ENCODE measurements at places on chromosomes 13 and 19.
A peak's percentile ranks its signal among the peaks of the same experiment; 100 is the strongest.

DNA sequence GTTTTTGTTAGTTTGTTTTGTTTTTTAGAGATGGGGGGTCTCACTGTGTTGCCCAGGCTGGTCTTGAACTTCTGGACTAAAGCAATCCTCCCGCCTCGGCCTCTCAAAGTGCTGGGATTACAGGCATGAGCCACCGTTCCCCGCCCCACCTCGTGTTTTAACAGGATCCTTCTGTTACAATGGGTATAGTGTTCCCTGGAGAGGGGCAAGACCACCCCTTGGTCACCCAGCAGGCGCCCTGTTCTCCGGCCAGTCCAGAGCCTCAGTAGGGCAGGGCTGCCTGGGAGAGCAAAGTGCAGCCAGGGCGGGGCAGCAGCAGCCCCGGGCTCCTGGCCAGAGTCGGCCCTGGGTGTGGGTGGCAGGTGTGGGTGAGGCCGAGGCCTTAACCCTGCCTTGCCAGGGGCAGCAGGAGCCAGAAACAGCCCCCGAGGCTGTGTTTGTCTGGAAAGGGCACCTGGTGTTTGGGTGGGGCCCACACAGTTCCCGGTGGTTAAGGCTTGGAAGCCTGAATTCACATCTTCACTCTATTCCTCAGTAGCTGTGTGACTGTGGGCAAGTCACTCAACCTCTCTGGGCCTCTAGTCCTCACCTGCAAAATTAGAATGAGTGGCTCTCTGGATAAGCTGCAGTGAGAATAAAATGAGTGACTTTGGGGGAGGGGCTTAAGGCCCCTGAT is 7.2 kb downstream of the VASP start:
- DNase-seq, result no peak

DNA sequence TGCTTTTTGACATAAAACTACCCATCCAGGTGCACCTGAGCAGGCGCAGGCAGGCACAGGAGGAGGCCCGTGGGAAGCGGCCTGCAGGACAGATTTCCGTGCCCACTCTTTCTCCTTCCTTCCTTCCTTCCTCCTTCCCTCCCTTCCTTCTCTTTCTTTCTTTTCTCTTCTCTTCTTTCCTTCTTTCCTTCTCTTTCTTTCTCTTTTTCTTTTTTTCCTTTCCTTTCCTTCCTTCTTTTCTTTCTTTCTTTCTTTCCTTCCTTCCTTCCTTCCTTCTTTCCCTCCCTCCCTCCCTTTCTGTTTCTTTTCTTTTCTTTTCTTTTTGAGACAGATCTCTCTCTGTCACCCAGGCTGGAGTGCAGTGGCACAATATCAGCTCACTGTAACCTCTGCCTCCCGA is 21.2 kb upstream of the TMEM255B start:
- no peak for DNase-seq

- DNase-seq, result no peak
Measured at GRCh38 chr19:45179072-45179891, 698 bp downstream of the BLOC1S3 start.

DNA sequence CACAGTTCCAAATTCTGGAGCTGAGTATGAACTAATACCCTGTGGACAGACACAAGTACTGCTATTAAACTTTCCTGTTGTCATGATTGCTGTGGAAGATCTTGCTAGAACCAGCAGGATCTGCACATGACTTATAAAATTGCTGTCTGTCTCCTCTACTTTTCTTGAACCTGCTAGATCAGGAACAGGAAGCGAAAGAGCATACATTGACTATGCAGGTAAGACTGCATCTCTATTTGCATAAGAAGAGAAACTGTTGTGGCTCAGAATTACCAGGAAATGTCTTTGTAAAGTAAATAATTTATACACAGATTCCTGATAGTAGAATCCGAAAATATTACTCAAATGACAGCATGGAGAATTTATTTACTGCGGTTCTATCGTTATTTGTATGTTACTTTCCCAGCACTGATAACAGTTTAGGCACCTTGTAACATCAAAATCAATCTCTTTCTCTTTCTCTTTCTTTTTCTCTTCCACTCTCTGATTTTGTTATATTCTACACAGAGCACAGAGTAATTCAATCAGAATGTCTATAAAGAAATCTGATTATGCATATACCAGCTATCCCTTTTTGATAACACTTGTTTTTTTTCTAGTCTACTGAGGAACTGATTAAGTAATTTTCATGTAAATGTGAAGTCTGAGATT is 226.5 kb downstream of the MYO16 start:
- no peak for DNase-seq

- no peak for DNase-seq
Measured at GRCh38 chr13:98856983-98857382, 104.5 kb upstream of the SLC15A1 start.

GRCh38 chr19:8174706-8175105 is 25.3 kb upstream of the FBN3 start:
- no peak for DNase-seq

DNA sequence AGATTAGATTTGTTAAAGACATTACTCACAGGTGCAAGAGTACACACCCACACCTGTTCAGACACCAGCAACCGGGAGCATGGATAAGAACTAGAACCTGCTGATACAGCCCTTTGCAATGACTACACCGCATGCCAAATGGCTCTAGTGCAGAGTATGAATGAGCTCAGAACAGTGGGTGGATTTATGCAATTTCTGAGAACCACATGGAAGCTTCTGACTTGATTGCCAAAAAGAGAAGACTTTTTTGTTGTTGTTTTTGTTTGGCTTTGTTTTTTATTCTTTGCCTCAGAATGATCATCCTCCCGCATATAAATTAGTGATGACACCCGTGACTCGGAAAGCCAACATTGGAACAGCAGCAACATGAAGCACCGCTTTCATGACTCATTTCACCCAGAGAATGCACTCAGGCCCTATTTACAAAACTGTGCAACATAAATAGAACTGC is 77.4 kb upstream of the LRCH1 start:
- no peak for DNase-seq

DNA sequence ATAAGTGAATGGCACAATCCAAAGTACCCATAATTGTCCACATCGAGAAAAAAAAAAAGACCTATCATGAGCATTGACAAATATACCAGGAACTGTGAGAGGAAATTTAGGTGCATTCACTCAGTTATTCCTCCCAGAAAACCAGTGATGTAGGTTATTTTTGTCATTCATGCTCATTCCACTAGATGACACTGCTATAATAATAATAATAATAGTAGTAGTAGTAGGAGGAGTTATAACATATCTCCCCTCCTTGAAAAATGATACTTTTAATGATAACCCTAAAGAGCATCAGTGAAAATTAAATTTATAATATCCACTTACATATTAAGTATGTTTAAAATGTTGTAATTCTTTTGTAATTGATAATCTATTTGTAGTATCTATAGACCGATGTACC is 463.9 kb upstream of the MIR17HG start:
- DNase-seq, result no peak

- no peak for DNase-seq
Measured at GRCh38 chr19:39355253-39355652, 13.0 kb downstream of the SAMD4B start.

- no peak for DNase-seq
Measured at GRCh38 chr13:108375772-108376171, 106.3 kb downstream of the TNFSF13B start.

- no peak for DNase-seq
Measured at GRCh38 chr13:97212601-97213040, 9.5 kb upstream of the MBNL2 start.

DNA sequence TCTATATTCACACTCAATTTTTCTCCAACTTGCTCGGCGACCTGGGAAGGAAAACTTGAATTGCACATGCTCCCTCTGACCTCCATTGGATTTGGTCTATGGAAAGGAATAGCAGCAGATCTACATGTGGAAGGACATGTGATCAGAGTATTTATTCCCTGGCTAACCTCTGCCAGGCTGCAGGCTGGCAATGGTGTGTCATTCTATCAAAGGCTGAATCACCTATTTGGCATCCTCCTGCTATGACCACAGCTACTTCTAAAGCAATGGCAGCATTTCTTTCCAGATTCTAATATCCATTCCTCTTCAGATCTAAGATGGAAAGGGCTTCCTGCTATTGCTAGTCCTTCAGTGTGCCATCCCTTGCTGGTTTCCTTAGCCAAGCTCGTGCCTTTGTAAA is 144.3 kb upstream of the FREM2 start:
- DNase-seq, result no peak

- DNase-seq, result no peak
Measured at GRCh38 chr19:37966211-37966661, 59.2 kb downstream of the SIPA1L3 start.

DNA sequence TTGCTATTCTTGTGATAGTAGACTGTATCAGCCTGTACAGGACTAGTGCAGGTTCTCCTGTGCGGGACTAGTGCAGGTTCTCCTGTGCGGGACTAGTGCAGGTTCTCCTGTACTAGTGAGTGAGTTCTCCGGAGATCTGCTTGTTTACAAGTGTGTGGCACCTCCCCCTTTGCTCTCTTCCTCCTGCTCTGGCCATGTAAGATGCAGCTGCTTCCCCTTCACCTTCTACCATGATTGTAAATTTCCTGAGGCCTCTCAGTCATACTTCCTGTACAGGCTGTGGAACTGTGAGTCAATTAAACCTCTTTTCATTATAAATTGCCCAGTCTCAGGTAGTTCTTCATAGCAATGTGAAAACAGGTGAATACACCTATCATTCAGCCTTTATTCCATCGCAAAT is 289.6 kb downstream of the TEX29 start:
- DNase-seq, result no peak

- peak; percentile 29 for DNase-seq
Measured at GRCh38 chr19:31356587-31357314, 7.5 kb upstream of the TSHZ3 start.

GRCh38 chr13:41034881-41035280 is 15.8 kb upstream of the ELF1 start:
- DNase-seq, result peak; percentile 20

DNA sequence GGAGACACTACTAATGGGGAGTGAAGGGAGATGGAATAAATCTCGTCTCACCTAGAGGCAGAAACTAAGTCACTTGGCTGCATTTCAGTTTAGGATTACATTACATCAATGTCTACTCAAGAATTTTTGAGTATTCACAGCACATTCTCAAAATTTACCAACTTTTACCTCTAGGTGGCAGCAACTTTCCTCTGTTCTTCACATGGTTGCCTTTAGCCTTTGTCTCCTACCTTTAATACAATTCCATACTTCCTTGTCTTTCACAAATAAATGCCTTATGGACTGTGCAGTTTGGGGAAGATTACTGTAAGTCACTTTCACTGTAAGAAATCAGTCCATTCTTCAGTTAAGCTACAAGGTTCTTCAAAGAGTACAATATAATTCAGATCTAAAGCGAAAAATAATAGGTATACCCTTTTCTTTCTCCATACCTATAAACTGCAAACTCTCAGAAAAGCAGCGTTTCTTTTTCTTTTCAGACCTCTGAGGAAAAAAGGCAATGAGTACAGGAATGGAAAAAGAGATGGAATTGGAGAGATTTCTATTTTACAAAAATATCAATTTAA is 379.4 kb downstream of the KLF12 start:
- DNase-seq, result no peak

GRCh38 chr19:10334588-10335351 is 1.4 kb upstream of the RAVER1 start:
- no peak for DNase-seq

DNA sequence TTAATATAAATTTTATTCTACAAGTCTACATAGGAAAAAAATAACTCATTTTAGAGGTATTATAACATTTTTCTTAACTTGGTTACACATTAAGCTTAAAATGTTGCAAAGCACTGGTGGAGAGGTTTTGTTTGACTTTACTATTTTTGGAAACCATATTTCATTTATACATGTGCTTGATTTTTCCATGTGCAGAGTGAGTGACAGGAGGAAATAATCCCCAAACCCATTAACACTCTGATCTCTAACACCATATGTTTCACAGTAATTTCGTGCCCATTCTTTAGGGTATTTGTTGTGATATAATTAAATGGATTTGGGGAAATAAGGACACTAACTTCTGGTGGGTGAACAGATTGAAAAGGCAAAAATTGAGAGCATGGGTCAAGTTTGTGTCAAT is 2124.4 kb upstream of the PCDH20 start:
- no peak for DNase-seq

GRCh38 chr13:83880275-83881139 is 1.8 kb downstream of the SLITRK1 start:
- no peak for DNase-seq

DNA sequence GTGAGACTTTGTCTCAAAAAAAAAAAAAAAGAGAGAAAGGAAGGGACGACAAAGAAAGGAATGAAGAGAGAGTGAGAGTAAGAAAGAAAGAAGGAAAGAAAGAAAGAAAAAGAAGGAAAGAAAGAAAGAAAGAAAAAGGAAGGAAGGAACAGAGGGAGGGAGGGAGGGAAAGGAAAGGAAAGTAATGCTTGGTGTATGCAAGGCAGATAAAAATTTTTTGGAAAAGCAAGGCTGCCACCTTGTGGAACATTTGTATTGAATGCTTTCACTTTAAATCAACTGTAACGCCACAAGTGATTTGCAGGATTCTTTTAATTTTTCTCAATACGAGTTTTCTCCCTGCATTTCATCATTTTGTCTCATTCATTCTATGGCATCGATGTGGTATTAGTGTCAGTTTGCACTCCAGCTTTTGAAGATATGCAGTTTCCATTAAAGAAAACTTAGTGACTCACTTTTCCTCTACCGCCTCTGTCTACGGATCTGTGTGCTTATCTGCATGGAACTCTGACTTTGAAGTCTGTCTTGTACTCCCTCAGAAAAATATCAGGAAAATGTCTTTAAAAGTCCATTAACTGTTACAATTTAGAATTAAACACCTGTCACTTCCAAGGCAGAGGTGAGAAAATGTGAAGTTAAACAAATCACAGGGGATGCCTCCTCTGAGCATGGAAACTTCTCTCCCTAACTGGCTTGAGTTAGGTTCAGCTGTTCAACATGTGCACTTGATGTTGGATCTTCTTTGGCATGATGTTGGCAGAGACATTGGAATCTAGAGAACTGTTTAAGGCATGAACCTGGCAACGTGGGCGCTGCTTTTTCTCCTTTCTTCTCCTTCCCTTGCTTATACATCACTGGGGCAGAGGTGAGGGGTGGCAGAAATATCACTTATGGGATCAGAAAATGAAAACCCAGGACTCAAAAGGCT is 20.0 kb upstream of the ZDHHC20 start:
- no peak for DNase-seq

- no peak for DNase-seq
Measured at GRCh38 chr19:47028195-47028601, 8.6 kb downstream of the NPAS1 start.

- no peak for DNase-seq
Measured at GRCh38 chr19:38736413-38737280, 7.6 kb downstream of the CAPN12 start.

DNA sequence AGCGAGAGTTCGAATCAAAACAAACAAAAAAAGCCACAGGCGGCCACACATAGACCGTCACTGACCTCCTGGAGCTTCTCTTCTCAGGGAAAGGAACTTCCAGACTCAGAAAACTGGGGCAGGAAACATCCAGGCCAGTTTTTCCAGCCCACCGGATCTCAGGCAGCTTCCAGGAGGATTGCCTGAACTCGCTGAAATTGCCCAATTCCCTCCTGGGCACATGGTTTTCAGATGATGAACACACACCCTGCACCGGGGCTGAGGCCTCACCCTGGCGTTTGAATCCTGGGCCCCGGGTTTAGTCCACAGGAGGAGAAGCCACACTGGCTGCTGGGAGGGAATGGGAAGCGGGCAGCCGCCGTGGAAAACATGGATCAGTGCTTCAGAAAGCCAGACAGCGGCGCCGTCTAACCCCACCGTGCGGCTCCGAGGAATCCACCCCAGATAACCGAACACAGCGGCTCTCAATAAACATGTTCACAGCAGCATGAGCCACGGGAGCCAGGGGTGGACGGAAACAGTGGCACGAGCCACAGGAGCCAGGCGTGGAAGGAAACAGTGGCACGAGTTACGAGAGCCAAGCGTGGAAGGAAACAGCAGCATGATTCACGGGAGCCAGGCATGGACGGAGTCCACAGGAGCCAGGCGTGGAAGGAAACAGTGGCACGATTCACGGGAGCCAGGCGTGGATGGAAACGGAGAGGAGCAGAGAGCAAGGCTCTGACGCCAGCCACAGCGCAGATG is 18.2 kb upstream of the PTBP1 start:
- no peak for DNase-seq
